Astrocyte (in vitro differentiated cells and primary cell): ENCODE measurements at places on chromosomes 6 and 20. TPM values are rescaled to one million over a fixed set of nuclear protein-coding genes. Genes with fewer than 3 reads are reported as not detected.

DNA sequence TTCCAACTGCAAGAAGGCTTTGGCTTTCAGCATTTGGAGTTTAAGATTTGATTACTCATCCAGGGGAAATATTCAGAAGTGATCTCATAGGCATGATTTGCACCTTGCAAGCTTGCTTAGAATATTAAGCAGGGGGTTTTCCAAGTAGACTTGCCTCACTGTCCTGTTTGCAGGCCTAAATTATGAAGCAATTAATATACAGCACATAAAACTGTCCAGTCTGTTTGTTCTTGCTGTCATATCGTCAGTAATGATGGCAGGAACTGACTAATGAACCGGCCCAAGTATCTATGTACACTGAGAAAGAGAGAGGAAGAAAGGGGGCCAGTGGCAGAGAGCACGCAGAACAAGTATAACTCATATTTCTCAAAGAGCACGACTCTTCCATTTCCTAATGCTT, 212.5 kb upstream of the SUPT3H start:
- DNase-seq = peak; percentile 92
- H3K4me3 ChIP-seq = no peak overlapping the region
- peaks cover 33% of the 10 kb centered on the region for H3K4me1 ChIP-seq

The TRIM31 gene
- total RNA-seq = not detected in 2 replicates

DNA sequence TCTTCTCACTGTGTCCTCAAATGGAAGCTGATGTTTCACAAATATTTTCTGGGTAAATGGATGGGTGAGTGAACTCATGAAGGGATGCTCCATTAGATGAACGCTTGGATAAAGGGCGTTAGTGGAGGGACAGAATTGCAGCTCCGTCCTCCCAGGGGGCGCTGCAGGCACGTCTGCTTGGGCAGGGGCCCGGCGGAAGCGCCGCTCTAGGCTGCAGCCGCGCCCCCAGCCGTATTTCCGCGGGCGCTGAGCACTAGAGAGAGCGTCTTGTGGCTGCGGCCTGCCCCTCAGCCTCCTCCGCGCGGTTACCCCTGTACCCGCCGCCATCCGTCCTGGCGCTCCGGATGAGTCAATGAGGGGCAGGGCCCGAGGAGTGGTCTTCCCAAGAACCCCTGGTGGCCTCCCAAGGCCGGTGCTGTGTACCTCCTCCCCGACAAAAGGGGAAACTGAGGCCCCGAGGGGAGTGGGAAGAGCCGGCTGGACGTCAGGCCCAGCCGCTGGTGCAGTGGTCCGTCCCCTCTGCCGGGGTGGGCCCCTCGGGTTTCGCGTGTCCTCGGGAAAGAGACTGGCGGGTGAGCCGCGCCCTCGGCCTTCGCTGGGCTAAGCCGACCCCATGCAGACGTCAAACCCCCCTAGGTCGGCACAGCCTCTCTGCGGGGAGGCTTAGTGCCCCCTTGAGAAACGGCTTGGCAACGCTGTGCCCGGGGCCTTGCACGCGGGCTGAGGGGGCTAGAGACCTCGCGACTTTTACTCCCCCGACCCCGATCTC, 11.5 kb upstream of the SNHG17 start:
- DNase-seq = peak; percentile 92
- no peaks in the 10 kb centered on the region for H3K36me3 ChIP-seq
- H3K4me3 ChIP-seq = peak overlapping the region; percentile 84
- H3K4me1 ChIP-seq = peaks cover 28% of the 10 kb centered on the region
- H3K27me3 ChIP-seq = no peaks in the 10 kb centered on the region

DNA sequence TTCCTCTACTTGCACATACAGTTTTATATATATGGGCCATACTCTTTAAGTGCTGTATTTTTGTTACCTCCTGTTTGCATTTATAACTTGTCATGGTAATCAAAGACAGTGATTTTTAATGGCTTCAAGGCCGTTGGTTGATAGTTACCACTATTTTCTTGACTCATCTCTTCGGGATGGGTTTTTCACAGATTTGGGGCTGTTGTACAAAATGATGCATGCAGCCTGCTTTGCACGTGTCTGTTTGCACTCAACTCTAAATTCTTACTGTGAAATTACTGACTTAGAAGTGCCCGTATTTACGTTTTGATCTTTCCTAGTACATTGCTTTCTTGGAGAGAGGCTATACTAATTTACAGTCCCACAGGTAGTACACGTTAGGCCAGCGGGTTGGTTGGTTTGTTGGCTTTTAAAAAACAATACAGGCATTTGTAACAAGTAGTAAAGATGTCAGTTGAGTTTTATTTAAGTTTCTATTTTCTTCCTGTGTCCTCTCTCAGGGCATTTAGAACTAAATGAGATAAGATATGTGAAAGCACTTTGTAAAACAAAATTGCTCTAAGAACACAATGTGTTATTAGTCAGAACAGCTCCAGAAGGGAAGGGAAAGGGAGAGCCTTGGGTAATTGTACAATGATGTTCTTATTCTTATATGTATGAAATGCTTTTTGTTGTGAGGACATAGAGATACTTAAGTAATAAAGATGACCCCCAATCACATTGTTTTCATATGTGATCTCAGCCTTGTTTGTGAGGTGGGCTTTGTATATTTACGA, 11.7 kb downstream of the JARID2 start:
- H3K27ac ChIP-seq = no peak overlapping the region
- H3K27me3 ChIP-seq = no peaks in the 10 kb centered on the region
- no peaks in the 10 kb centered on the region for H3K36me3 ChIP-seq
- H3K4me3 ChIP-seq = no peak overlapping the region

DNA sequence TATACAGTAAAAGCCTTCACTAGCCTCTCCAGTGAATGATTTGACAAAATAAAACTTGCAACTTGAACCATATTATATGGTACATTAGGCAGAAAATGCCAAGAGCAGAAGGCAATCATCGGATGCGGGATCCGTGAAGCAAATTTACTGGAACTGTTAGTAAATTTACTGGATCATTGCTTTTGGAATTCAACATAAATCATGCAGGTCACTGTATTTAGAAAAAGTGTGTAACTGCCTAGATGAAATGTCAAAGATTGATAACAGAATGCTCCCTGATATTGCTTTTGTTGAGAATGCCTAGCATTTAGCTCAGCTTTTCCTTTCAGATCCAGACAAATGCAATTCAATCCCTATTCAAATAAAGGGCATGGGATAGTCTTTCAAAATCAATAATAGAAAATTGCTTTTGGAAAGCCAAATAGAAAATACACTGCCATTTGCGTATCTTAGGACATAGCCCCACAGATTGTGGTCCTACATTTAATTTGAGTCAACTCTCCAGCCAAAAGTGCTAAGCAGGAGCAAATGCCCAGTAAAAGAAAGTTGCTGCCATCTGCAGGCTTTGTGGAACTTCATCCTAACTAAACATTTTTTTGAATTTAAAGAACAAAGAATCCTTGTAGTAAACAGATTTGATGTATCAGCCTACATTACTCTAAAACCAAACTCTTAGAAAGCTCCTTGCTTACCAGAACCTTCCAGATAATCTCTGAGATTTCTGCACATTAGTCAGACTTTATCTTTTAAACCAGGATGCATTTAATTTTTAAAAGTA, 109.5 kb upstream of the HSF2 start:
- no peak overlapping the region for H3K27ac ChIP-seq
- no peak overlapping the region for H3K4me3 ChIP-seq
- DNase-seq = peak; percentile 1
- no peaks in the 10 kb centered on the region for H3K36me3 ChIP-seq
- no peaks in the 10 kb centered on the region for H3K4me1 ChIP-seq
- H3K27me3 ChIP-seq = no peaks in the 10 kb centered on the region

- peaks cover 3% of the 10 kb centered on the region for H3K4me1 ChIP-seq
- H3K4me3 ChIP-seq = no peak overlapping the region
- H3K27ac ChIP-seq = no peak overlapping the region
- H3K36me3 ChIP-seq = no peaks in the 10 kb centered on the region
These were observed 1.8 kb upstream of the ITPR3 start for GRCh38 chr6:33619166-33619840.
